Activated T-helper 1 cell treated with anti-CD3 and anti-CD28 coated beads, Interleukin-12 subunit alpha, Interleukin-12 subunit beta, Interleukin-2, Interleukin-4 antibody, amounts not matched to agents 30 ng/mL and 10 ng/mL and 1 ng/mL, durations not matched to agents 14 hours and 24 hours and 36 hours (primary cell): ENCODE measurements at places on chromosomes 3 and 15. TPM values are rescaled to one million over a fixed set of nuclear protein-coding genes. Genes with fewer than 3 reads are reported as not detected.

The CRYGS gene
- total RNA-seq: 3.2 TPM in 2 replicates

- H3K36me3 ChIP-seq: no peaks in the 10 kb centered on the region
- H3K27me3 ChIP-seq: no peaks in the 10 kb centered on the region
- no peak overlapping the region for H3K27ac ChIP-seq
- no peak overlapping the region for H3K4me3 ChIP-seq
- DNase-seq: no peak
These were observed 62.5 kb upstream of the PHLDB2 start for GRCh38 chr3:111796566-111796965.

The ACTC1 gene
- total RNA-seq: not detected in 2 replicates

GRCh38 chr3:57699591-57699990, 6.7 kb upstream of the DENND6A start:
- H3K27ac ChIP-seq: no peak overlapping the region
- no peaks in the 10 kb centered on the region for H3K36me3 ChIP-seq
- no peak overlapping the region for H3K4me3 ChIP-seq

The GRIP2 gene
- not detected in 2 replicates for total RNA-seq

DNA sequence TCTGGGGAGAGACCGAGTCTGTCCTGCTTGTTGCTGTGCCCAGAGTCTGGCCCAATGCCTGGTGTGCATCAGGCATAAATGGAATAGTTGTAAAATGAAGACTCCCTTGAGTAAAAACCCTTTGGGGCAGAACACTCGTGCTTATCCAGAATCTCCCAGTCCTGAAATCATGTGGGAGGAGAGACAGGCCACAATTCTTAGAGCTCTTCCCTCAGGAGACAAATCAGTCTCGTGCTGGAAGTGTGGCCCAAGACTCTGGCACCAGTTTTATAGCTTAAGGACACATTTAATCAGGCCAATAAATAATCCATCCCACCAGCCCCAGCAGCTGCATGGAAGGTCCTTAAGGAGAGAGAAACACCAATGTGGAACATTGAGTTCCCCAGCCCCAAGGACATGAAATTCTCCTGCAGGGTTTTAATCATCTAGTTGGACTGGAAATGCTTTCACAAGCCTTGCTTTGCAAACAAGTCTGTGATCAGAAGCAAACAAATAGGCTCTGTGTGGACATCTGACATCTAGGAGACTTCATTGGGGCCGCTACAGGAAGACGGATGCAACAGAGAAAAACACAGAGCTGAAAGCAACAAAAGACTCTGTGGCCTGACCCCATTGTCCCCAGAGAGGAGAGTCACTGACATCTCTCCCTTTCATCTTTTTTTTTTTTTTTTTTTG, 70.4 kb downstream of the LSM3 start:
- no peaks in the 10 kb centered on the region for H3K36me3 ChIP-seq
- H3K27me3 ChIP-seq: peaks cover 2% of the 10 kb centered on the region
- H3K27ac ChIP-seq: no peak overlapping the region
- no peak overlapping the region for H3K4me3 ChIP-seq

- no peaks in the 10 kb centered on the region for H3K27me3 ChIP-seq
- no peaks in the 10 kb centered on the region for H3K36me3 ChIP-seq
- no peaks in the 10 kb centered on the region for H3K4me1 ChIP-seq
- no peak overlapping the region for H3K27ac ChIP-seq
- no peak for DNase-seq
These were observed 81.4 kb downstream of the C3orf38 start for GRCh38 chr3:88231207-88231606.

- peak overlapping the region; percentile 87 for H3K27ac ChIP-seq
- H3K4me3 ChIP-seq: peak overlapping the region; percentile 12
- H3K4me1 ChIP-seq: peaks cover 75% of the 10 kb centered on the region
- peaks cover 58% of the 10 kb centered on the region for H3K36me3 ChIP-seq
- no peak for DNase-seq
These were observed 75.8 kb downstream of the RPL39L start for GRCh38 chr3:187063286-187064121.

DNA sequence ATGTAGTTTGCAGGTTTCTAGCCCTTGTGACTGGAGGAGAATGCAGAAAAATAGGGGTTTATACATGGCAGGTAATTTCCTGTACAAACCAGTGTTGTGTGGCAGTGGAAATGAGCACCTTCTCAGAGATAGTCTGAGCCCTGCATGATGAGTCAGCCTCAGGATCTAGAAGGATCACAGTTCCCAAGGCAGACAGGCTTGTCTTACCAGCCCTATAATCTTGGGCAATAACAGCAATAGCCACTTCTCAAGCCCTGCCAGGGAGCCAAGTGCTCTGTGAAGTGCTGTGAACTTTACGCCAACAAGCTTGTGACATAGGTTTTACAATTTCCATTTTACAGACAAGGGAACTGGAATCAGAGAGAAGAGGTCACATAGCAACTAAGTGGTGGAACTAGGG, 89.4 kb downstream of the CD47 start:
- peaks cover 15% of the 10 kb centered on the region for H3K27me3 ChIP-seq
- no peak for DNase-seq
- no peak overlapping the region for H3K27ac ChIP-seq
- H3K4me3 ChIP-seq: no peak overlapping the region

DNA sequence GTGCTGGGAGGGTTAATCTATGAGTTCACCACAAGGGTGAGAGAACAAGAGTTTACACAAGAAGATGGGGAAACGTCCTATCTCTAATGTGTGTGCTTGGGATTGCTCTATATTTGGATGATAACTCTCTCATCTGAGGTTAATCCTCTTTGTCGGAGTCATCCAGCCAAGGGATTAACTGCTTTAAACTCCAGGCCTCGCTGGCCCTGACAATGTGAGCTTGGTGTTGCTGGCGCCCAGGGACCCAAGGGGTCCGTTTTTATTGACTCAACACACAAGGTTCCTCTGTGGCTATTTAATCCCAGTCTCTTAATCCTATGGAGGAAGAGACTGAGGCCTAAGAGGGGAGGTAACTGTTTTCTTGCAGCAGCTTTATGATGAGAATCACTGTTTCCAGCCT, 14.2 kb downstream of the SV2B start:
- H3K27ac ChIP-seq: no peak overlapping the region
- no peak for DNase-seq
- peaks cover 17% of the 10 kb centered on the region for H3K27me3 ChIP-seq
- no peaks in the 10 kb centered on the region for H3K36me3 ChIP-seq

DNA sequence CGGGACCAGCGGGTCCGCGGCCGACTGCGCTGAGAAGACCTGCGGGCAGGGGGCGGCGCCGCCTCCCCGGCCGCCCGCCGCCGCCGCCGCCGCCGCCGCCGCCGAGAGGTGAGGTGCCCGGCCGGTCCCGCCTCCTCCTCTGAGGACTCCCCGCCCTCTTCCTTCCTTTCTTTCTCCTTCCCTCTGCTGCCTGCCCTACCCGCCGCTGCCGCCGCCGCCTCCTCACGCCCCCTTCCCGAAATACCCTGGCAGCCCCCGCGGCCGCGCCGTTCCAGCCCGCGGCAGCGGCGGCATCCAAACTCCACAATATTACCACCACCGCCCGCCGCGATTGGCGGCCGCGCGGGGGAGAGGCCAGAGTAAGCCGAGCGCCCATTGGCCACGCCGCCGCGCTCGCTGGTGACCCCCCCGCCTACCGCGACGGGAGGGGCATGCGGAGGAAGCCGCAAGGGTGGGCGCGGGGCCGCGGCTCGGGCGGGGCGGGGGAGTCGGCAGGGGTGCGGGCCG, 61.8 kb upstream of the ANKRD28 start:
- peak overlapping the region; percentile 91 for H3K27ac ChIP-seq
- H3K36me3 ChIP-seq: peaks cover 9% of the 10 kb centered on the region
- peaks cover 33% of the 10 kb centered on the region for H3K4me1 ChIP-seq
- peak; percentile 78 for DNase-seq

DNA sequence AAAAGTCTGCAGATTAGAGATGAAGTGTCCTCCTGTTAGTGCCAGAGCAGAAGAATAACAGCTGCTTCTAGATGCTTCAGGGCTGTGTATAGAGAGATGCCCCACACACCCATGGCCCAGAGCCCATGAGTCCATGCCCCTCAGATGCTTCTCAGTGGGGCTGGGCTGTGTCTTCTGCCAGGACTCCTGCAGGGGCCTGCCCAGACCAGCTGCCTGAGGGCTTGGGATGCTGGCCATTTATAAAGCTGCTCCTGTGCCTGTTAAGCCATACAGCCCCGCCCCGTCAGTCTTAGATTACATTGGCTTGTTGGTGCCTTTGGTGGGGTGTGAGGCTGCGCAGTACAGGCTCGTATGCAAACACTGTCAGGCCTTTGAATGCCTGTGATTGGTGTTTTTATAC, 318.0 kb upstream of the CTDSPL start:
- no peak for DNase-seq
- no peak overlapping the region for H3K4me3 ChIP-seq
- no peaks in the 10 kb centered on the region for H3K4me1 ChIP-seq
- peaks cover 5% of the 10 kb centered on the region for H3K27me3 ChIP-seq

- no peak overlapping the region for H3K4me3 ChIP-seq
- no peak for DNase-seq
- H3K4me1 ChIP-seq: no peaks in the 10 kb centered on the region
- no peaks in the 10 kb centered on the region for H3K27me3 ChIP-seq
These were observed 43.1 kb downstream of the INO80 start for GRCh38 chr15:41073028-41073427.
